ENCODE measurements at places on chromosomes 4 and X.

- no peak for DNase-seq
These were observed 102.3 kb upstream of the MTM1 start for GRCh38 chrX:150465881-150466775.

DNA sequence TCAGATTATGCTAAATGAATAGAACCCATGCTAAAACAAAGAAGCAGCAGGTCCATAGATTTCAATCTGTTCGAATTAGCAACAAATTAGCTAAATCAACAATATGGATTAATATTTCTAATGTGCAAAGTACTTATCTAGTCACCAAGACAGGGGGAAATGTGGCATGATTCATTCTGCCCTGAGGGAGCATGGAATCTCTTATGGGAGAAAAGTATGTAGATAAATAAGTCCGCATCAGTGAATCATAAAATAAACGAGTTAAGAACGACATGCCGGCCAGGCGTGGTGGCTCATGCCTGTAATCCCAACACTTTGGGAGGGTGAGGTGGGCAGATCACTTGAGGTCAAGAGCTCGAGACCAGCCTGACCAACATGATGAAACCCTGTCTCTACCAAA lies 102.1 kb downstream of the ANOS1 start:
- DNase-seq = no peak

- no peak for DNase-seq
These were observed 2182.9 kb upstream of the TENM3 start for GRCh38 chr4:180060159-180060889.

DNA sequence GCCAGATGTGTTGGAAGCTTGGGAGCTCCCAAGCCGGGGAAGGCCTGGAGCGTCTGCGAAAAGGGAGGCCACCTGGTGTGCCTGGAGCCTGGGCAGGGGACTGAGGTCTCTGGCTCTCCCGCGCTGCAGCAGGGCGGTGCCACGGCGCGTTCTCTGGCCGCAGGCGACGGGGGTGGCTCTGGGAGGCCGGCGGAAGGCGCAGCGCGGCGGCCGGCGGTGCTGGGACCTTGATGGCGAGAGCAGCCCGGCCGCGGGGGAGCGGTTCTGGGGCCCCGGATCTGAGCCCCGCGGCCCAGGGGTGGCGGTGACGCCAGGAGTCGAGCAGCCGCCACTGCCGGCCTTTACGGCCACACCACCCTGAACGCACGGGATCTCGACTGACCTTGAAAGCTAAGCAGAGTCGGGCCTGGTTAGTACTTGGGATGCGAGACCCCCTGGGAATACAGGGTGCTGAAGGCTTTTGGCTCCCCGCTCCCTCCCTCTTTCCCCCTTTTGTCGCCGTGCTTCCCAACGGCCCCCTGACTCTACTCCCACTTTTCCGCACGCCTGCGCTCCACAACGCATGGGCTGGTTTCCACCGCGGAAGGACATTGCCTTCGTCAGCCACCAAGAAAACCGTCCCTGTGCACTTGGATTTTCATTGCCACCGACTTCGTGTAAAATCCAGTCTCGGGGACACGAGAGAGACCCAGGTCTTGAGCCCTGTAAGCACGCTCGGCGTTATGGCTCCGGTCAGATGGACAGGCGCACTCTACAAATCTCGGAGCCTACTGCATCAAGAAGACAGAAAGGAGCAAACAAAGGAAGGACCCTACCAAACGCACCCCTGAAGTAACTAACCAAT lies 9.5 kb downstream of the FRG2 start:
- no peak for DNase-seq

- DNase-seq = no peak
These were observed 31.6 kb upstream of the NSG1 start for GRCh38 chr4:4355302-4355701.

- no peak for DNase-seq
These were observed 27.2 kb downstream of the MAB21L2 start for GRCh38 chr4:150609131-150609530.

DNA sequence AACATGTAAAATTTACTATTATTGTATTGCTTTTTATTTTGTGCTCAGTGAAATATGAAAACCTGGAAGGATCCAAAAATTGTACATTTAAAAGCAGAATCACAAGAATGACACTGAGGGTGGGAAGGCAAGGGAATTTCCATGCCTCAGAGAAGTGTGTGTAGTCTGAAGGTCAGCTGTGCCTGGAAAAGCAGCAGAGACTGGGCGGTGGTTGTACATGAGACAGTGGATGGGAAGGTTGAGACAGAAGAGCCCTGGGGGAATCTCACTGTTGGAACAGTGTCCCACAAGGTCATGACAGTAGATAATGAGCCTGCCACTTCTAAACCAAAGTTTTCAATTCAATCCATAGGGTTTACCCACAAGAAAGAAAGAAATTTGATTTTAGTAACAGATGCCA lies 17.1 kb upstream of the ANTXR2 start:
- DNase-seq = no peak

DNA sequence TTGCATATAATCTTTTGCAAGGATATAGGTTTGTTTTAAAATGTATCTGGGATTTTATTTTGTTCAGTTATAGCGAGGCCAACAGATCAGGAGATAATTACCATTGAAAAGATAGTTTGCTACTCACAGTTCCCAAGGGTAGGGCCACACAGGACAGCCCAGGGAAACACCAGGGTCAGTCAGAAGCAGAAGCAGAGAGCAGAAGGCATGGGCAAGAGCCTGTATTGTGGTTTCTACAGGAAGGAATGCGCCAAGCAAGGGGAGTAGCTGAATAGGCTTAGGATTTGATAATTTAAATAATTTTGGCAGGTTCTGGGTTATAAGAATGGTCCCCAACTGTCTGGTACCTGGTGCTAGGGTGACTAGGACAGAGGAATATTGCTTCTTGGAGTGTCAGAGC lies 61.6 kb downstream of the SYNPO2 start:
- no peak for DNase-seq

DNA sequence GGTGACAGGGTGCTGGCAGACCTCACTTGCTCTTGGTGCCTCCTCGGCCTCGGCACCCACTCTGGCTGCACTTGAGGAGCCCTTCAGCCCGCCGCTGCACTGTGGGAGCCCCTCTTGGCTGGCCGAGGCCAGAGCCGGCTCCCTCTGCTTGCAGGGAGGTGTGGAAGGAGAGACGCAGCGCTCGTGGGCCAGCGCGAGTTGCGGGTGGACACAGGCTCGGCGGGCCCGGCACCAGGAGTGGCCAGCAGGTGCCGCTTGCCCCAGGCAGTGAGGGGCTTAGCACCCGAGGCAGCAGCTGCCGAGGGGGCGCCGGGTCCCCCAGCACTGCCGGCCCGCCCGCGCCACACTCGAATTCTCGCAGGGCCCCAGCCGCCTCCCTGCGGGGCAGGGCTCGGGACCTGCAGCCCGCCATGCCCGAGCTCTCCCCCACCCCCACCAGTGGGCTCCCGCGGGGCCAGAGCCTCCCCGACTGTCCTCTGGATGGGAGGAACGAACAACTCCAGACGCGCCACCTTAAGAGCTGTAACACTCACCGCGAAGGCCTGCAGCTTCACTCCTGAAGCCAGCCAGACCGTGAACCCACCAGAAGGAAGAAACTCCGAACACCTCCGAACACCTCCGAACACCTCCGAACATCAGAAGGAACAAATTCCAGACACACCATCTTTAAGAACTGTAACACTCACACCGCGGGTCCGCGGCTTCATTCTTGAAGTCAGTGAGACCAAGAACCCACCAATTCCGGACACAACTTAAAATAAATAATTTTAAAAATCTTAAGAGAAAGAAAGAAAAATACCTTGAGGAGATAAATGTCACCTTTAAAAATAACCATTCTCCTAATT lies 311.1 kb upstream of the SLC7A11 start:
- no peak for DNase-seq

DNA sequence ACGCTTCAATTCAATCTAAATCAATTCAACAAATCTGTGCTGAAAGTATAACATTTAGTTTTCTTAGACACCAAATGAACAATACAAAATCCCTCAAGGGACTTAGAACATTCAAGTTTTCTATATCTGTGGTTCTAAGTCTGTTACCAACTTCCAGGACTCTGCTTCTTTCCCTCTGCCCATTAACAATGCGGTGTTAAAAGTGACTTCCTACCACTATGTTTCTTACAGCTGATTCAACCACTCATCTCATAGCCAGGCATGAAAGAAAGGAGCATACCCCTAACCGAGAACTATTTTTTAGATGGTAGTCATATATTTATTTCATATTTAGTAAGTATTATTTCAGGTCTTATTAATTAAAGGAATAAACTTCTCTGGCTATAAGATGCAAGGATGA lies 38.9 kb downstream of the PPA2 start:
- no peak for DNase-seq

GRCh38 chr4:148834804-148835631 lies 392.8 kb upstream of the NR3C2 start:
- no peak for DNase-seq

GRCh38 chrX:42149765-42150164 lies 226.4 kb upstream of the CASK start:
- no peak for DNase-seq

DNA sequence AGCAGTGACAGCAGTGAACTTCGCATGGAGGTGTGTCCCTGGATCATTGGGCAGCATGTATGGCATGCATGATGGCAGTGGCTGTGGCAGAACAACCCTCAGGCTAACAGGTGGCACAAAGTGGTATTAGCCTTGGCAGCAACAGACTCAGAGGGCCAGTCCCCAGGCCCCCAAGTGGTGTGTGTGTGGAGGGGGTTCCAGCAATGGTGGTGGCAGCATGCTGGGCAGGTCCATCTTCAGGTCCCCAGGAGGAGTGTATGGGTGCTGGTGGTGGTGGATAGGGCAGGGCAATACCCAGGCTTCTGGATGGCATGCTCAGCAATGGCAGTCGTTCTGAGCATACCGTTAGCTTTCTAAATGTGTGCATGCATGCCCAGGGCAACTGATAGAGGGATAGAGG lies 923.7 kb downstream of the PDHA2 start:
- DNase-seq = no peak

DNA sequence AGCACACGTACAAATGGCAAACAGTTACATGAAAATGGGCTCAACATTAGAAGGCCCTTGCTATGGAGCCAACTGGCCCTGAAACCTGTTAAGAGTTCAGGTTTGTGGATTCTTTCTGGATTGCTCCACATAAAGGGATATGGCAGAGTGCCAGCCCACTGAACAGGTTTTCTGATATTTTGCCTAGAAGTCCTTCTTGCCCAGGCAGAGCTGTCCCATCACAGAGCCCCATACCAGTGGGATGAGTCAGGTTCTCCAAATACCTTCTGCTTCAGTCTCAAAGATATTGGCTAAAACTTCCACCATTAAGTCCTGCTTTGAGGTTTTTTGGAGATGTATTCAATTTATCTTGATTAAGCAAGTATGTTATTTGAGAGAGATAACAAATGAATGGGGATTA lies 146.8 kb upstream of the IL1RAPL2 start:
- DNase-seq = no peak

GRCh38 chrX:38607976-38608375 lies 46.6 kb downstream of the TSPAN7 start:
- no peak for DNase-seq

DNA sequence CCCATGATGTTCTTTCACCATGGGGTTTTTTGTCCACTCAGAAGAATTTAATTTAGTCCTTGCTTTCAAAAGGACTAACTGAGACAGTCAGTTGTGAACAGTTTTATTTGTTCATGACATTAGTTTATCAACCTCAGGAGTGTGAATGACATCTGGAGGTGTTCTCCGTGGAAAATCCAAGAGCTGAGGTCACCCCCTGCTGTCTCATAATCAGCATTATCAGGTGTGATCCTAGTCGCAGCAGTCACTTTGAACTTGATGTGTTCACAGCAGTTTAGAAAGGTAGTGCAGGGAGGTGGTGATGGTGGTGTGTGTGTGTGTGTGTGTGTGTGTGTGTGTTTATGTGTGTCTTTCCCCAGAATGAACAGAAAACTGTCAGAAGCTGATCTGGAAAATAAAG lies 1760.8 kb upstream of the PCDH10 start:
- DNase-seq = no peak

DNA sequence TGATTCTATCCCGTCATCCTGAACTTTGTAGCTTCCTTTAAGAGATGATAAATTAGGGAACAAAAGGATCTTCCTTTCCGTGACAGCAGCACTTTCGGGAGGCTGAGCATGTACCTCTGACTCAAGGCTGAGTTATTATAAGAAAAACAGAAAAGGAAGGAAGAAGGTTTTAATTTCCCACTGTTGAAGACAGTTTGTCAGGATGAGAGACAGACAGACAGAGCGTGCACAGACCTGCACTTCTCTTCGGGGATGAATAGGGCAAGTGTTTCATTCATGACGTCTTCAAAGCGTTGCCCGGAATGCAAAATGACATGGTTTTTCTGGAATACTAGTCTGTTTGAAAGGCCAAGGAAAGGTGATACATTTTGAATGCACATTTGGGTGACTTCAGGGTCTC lies 405.3 kb upstream of the FAT1 start:
- DNase-seq = no peak

DNA sequence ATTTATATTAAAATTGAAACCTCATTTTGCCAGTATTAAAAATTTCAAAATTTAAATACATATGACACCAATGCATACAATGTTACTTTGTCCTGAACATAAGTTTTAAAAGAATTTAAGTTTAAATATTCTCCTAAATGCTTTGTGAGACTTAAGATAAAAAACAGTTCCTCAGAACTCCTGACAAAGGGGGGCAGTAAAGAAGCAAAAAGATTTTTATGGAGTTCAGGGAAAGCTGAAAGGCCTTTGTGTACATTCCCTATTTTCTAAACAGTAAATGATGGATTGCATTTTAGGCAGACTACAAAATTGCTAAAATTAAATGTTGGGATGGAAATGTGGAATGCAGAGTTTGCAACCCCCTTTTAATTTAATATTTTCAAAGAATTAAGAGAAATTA lies 81.7 kb downstream of the SNCA start:
- DNase-seq = no peak

GRCh38 chr4:137299281-137299680 lies 233.0 kb downstream of the PCDH18 start:
- DNase-seq = no peak

DNA sequence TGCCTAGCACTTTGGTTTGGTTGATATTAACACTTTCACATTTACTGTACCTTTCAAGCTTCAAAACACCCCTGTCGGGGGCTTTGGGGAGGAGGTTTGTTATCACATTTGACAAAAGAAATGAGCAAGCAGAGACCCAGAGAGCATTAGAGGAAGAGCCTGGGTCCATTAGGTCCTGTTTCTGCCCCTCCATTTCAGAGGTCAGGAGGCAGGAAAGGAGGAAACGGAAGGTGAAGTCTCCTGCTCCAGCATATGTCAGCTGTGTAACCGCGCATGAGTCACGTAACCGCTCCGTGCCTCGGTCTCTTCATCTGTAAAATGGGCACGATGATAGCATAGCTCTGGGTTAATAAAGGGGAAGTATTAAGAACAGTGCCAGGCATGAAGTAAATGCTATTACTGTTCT lies 201.9 kb upstream of the BCOR start:
- DNase-seq = no peak

DNA sequence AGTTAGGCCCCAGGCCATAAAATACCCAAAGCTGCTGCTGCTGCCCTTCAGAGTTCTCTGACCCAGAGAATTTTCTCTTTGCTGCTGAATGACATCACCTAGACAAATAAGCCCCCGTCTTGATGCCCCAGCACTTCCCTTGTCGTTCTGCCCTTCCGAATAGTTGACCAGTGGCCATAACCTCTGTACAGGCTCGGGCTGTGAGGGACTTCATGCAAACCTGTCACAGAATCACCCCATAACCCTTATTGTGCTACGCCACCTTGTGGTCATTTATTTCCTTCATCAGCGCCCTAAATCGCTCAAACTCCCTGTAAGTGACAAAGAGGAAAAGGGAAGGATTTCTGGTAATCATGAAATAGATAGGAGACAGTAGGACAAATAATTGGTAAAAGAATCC lies 18.8 kb downstream of the SPACA5 start:
- DNase-seq = peak; percentile 3

Data from caudate nucleus (tissue), 63 donors.